ENCODE measurements at places on chromosomes 1 and 21. TPM values are rescaled to one million over a fixed set of nuclear protein-coding genes. Genes with fewer than 3 reads are reported as not detected.

The CACNA1S gene
- total RNA-seq = not detected

The PCP4 gene
- total RNA-seq = not detected

The KRTAP12-2 gene
- not detected for total RNA-seq

The FAM72A gene
- total RNA-seq = 22.1 TPM

The RAP1GAP gene
- total RNA-seq = 0.37 TPM

The DISP1 gene
- total RNA-seq = 2.7 TPM

The DMBX1 gene
- not detected for total RNA-seq

The RIMKLA gene
- total RNA-seq = 3.6 TPM

The SPRR5 gene
- not detected for total RNA-seq

The BSND gene
- total RNA-seq = not detected

The RXRG gene
- not detected for total RNA-seq

The HCRTR1 gene
- total RNA-seq = not detected

The DCDC2B gene
- 0.17 TPM for total RNA-seq

The MCOLN3 gene
- total RNA-seq = 2.2 TPM

The CD1D gene
- total RNA-seq = not detected

The CDK11B gene
- total RNA-seq = 40.8 TPM

The FCGR1A gene
- 1.2 TPM for total RNA-seq

The MARK1 gene
- total RNA-seq = not detected

The TRAF3IP3 gene
- 392 TPM for total RNA-seq

The LCE1E gene
- total RNA-seq = not detected

The ATP1A2 gene
- total RNA-seq = not detected

The GFI1 gene
- 56.4 TPM for total RNA-seq

The BRDT gene
- total RNA-seq = not detected

The VAV3 gene
- 6.9 TPM for total RNA-seq

The SLC9A1 gene
- total RNA-seq = 24.5 TPM

The RGS16 gene
- 1.4 TPM for total RNA-seq

The THEM5 gene
- not detected for total RNA-seq

The IVL gene
- total RNA-seq = not detected

The FAM151A gene
- total RNA-seq = not detected

All from activated naive CD8-positive, alpha-beta T cell treated with anti-CD3 and anti-CD28 coated beads, Interleukin-2, amount 10 ng/mL, durations not matched to agents 7 days and 5 days (primary cell).